NCI-H460 (cell line): ENCODE measurements at places on chromosomes 6 and 20. TPM values are rescaled to one million over a fixed set of nuclear protein-coding genes. Genes with fewer than 3 reads are reported as not detected.

DNA sequence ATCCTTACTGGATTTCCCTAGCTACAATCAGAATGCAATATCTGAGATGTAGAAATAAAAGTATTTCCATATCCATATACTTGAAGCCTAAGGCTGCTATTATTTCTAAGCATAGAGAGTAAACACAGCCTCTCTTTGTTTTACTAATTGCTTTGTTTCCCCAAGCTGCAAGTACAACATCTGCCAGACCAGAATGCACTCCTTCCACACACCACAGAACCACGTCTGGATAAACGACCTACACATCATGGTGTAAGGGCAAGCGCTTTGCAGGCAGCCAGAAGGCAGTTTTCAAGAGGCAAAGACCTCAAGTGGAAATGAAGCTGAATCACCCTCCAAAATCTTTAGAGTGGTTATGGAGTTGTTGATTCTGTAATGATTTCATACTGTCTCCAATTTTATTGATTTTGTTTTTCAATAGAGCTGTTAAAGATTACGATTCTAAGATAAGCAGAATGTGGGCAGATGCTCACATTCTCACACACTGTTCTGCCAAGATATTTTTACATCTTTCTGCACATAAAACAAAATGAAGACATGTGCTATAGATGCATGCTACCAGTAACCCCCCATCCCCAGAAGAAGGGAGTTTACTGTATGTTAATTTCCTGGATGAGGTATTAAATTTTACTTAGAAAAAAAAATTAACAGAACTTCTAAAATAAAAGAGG, 88.8 kb downstream of the THEMIS start:
- no peak for DNase-seq

The TNFAIP3 gene
- total RNA-seq = 94.8 and 109 TPM in 2 replicates

The OOEP gene
- total RNA-seq = not detected in 2 replicates

DNA sequence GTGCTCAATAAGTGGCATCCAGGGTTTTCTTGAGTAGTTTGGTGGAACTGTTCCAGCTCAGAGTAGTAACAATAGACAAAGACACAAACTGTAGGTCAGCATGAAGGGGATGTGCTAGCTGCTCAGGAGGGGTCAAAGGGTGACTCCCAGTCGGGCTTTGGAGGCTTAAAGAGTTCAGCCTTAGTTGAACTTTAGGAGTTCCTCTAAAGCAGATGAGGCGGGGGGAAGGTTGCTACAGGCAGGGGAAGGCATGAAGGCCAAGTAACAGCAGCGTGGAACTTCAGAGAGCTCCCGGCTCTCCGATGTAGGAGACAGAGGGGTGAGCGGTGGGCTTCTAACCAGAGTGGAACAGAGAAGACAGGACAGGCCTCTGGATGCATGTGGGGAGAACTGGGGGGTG, 115.5 kb upstream of the CD93 start:
- DNase-seq = no peak

The SLC25A27 gene
- total RNA-seq = 8.8 and 22.6 TPM in 2 replicates

The C2 gene
- 0.20 and 0.69 TPM in 2 replicates for total RNA-seq

The BPIFA1 gene
- total RNA-seq = not detected in 2 replicates

The ADGB gene
- total RNA-seq = not detected in 2 replicates

The CDK5RAP1 gene
- 31.9 and 34.9 TPM in 2 replicates for total RNA-seq

DNA sequence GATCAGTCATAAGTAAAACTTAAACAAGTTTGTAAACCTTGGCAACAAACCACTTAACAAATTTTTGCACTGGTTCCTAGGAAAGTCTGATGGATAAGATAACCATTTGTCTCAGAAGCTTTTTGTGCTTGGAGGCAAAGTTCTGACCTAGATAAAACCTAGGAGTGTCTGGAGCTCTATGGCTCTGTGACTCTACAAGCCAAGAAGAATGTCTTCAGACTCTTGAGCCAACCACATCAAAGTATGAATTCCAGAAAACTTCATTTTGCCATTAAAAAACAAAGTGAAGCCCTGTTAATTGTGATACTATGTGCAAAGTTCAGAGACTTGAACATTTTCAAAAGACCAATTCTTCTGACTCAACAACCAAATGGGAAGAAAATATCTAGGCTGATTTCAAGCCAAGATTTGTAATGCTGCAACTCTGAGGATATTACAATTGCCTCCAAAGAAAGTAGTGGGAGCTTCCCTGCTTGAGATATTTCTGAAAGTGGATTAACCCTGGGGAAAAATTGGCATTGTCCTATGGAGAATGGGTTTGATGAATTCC, 158.1 kb upstream of the FOXQ1 start:
- no peak for DNase-seq

The MOCS1 gene
- total RNA-seq = 1.2 and 1.4 TPM in 2 replicates

The MRPL18 gene
- 93.0 and 104 TPM in 2 replicates for total RNA-seq

The PDE7B gene
- 20.4 and 27.1 TPM in 2 replicates for total RNA-seq

The HLA-DOA gene
- not detected in 2 replicates for total RNA-seq

GRCh38 chr6:73586416-73586974, 65.7 kb upstream of the EEF1A1 start:
- DNase-seq = no peak
